ENCODE measurements at places on chromosomes 5 and 9.

DNA sequence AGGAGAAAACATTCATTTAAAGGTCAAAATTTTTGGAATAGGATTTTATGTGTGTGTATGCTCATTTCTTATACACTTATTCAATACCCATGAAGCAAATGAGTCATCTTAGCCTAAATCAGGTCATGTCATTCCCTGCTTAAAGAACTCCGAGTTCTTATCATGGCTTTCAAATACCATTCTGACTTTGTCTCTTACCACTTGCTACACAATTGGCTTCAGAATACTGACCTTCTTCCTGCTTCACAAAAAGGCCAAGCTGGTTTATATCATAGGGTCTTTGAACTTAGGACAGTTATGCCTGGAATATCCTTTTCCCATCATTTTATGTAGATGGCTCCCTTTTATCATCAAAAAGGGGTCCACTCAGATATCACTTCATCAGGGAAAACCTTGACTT lies 652.2 kb upstream of the WWC1 start:
- DNase-seq: peak; percentile 33

- DNase-seq: peak; percentile 6
These were observed 184.6 kb upstream of the PUM3 start for GRCh38 chr9:3028535-3028934.

DNA sequence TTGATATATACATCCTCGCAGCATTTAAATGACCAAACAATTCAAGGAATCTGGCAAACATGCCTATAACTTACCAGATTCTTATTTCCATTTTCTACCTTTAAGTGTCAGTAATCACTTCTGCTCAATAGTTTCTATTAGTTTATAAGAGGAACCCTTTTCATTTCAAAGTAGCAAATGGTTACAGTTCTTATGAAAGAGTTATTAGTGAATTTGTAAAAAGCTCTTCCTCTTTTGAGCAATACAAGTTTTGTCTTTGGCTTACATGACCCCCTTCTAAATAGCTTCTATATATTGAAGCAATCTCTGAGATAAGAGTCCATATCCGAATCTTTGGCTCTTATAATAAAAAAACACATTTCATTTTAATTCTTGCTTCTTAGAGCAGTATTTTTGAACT lies 42.0 kb downstream of the ELL2 start:
- no peak for DNase-seq

DNA sequence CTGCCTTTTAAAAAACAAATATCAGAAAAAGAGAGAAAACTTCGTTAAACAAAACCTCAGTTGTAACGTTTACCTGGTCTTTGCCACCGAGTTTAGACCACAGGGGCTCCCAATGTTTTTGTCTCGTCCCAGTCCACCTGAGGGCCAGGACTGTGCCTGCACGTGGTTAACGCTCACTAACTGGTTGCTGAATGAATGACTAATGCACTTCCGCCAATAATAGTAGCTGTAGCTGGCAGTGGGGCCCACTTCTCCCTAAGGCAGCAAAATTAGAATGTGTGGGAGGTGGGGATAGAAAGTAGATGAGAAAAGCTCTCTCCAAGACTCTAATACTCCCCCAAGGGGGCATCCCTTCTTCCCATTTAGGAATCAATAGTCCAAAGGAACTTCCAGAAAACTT lies 29.1 kb upstream of the MED27 start:
- no peak for DNase-seq

- DNase-seq: no peak
These were observed 26.7 kb downstream of the MARCHF11 start for GRCh38 chr5:16152601-16153568.

- no peak for DNase-seq
These were observed 14.7 kb upstream of the FAM120A start for GRCh38 chr9:93436655-93437407.

- peak; percentile 97 for DNase-seq
These were observed 175.6 kb downstream of the CD180 start for GRCh38 chr5:67021031-67021430.

DNA sequence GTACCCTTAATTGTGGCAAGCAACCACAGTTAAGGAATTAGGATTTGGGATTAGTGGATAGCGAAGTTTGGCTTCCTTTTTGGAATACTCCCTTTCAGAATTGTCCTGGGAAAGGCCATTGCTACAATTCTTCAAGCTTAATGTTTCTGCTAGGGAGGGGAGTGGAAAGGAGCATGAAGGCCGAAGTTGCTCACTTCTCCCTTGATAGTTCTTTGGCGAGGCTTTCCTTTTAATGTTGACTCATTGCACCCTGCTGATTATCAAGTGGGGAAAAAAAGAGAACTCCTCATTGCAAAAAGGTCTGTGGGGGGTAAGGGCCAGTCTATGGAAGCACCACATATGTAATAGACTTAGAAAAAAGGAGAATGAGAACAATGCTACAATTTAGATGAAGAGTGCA lies 30.7 kb downstream of the GRIN3A start:
- no peak for DNase-seq

DNA sequence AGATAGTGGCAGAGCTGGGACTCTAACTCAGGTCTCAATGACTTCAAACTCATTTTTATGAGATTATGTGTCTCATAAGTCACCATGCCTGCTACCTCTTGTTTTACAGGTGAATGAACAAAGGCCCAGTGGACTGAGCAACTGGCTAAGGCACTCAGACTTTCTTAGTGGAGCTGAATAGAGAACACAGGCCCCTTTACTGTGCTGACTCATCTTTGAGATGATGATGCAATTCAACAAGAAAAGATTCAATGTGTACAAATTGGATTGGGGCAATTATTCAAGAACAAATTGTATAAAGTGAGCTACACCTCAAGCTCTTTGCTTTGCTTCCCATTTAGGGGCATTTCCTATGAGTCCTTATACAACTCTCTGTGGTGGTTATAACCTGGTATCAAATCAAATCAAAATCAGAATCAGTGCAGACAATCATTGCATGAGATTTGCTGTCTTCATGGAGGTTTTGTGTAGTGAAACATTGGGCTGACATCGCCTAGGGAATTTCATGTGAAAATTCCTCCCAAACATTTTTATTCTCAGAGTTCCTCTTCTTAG lies 84.3 kb upstream of the PPP2R2B start:
- peak; percentile 74 for DNase-seq

- no peak for DNase-seq
These were observed 26.4 kb downstream of the TENT4A start for GRCh38 chr5:6739603-6740002.

GRCh38 chr5:82808960-82809359 lies 268.2 kb downstream of the TMEM167A start:
- peak; percentile 27 for DNase-seq

DNA sequence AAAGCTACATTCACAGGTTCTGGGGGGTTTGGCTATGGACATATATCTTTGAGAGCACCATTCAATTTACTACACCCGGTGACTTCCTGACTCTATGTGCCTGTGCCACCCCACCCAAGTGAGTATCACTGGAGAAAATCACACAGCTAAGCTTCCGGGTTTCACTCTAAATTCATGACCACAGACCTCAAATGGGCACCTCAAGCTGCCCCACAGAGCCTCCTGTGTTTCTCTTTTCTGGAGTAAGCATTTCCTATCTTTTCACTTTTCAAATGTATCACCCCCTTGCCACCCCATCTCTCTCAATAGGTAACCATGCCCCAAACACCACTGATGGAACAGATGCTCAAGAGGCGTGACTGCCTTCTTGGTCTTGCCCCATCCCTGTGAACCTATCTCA lies 49.2 kb upstream of the NEK6 start:
- DNase-seq: no peak

DNA sequence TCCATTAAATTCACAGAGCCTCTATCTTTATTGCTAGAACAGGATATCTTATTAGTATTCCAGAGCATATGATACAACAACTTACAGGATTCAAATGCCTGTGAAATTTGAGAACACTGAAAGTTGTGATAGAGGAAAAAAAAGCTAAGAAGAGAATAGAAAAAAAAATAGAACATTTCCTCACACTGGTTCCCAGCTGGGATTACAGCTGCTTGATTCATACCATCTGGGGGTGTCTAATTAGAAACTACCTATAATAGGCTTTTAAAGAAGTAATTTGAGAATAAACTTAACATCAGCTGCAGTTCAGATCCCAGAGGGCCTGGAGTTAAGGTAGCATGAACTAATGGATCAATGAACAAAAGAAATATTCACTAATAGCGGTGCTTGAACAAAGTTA lies 922.0 kb downstream of the CDH12 start:
- DNase-seq: no peak

DNA sequence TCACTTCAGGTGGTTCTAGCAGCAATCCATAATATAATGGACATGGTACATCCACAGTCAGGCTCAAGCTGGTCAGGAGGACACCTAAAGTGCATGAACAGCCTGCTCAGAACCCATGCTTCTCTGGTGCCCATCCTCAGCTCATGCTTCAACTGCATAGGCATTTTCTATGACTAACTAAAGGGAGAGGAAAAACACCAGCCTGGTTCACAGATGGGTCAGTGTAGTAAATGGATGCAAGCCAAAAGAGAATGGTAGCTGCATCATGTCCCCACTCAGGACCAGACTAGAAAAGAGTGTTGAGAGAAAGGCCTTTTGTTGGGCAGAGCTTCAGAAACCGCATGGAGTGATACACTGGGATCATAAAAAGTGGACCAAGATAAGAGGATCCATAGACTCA lies 556.6 kb downstream of the TLE1 start:
- no peak for DNase-seq

DNA sequence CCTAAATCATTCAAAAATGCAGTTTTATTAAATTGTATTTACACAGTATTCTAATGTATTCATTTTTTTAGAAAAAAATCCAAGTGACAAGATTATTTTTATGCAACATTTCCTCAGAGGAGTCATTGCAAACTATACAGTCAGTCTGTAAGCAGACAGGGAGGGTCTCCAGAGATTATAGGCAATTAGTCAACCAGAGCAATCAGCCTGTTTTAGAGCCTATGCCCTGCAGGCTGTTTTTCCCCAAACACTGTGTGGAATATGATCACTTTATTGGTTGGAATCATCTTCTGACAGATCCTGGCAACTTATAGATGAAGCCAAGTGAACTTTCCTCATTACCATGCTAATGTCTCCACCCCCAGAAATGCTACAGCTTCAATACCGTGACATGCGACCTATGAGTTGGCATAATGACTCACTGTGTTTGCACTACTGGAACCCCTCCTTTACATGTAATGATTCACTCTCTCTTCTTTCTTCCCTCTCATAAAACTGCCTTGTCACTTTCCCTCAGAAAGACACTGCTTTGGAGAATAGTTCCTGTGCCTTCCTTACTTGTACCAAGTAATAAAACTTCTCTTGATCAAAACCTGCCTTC lies 577.7 kb upstream of the FTMT start:
- DNase-seq: peak; percentile 93

DNA sequence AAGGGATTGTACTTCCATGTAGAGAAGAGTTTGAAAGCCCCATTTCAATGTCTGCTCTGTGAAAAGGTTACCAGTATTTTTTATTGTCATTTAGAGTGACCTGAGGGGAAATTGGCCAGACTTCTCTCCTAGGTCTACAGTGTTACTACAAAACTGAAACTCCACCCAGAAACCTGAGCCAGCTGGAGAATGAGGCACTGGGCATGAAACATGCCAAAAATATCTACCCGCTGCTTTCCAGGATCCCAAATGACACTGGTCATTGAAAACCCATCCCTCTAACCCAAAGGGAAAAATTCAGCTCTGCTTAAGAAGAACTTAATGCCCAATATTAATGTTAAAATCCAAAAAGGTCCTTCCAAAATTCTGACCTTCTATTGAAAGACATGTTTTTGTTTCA lies 99.2 kb upstream of the TRIM32 start:
- no peak for DNase-seq

- no peak for DNase-seq
These were observed 40.1 kb downstream of the PRRT1B start for GRCh38 chr9:131585375-131585774.

- DNase-seq: peak; percentile 97
These were observed 31.4 kb upstream of the LPCAT1 start for GRCh38 chr5:1555011-1555807.

- peak; percentile 30 for DNase-seq
These were observed 1949.6 kb upstream of the WWC1 start for GRCh38 chr5:166341740-166342337.

DNA sequence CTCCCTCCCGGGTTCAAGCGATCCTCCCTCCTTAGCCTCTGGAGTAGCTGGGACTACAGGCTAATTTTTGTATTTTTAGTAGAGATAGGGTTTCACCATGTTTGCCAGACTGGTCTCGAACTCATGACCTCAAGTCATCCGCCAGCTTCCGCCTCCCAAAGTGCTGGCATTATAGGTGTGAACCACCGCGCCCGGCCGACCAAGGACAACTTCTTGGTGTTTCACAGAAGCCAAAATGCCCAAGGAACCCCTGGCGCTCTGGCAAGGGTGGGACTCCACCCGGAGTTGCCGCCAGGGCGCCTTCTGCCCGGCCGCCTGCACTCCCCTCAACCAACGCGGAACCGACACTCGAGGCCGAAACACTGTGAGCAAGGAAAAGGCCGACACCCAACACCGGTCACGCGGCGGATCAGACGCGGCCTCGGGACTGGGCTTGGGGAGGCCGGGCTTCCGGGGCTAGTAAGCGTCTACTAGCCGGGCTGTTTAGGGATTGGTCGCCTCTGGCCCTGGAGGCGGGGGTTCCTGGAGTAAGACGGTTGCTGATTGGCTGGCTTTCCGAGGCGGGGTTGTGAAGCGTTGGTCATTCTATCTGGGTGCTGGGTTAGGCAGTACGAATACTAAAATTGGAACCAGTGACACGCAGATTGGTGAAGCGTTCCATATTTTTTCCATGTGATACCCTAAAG lies 7.7 kb upstream of the CFAP157 start:
- peak; percentile 97 for DNase-seq

GRCh38 chr5:148969291-148969690 lies 93.6 kb downstream of the SH3TC2 start:
- no peak for DNase-seq

DNA sequence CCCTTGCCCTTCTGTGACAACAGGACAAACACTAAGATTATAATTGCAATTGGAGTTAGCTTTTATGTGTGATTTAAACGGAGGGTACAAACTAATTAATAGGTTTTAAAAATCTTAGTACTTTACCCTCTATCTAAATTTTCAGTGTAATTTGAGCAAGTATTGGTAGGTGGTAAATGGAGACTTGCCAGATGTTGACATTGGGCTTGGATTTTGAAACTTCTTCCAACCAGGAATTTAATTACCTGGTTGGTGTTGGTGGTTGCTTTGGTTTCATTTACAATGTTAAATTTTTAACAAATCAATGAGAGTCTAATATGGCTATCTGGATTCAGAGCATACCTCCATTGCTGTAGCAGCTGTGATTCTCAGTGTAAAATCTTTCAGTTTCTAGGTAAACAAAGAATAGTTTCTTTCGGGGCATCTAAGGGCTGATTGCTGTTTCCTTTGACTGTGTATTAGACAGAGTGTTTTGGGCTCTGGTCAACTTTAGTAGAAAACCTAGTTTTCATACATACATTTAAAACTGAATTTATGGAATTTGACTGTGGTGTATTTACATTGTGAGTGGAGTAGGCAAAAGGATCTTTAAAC lies 1.9 kb downstream of the DAPK1 start:
- no peak for DNase-seq

DNA sequence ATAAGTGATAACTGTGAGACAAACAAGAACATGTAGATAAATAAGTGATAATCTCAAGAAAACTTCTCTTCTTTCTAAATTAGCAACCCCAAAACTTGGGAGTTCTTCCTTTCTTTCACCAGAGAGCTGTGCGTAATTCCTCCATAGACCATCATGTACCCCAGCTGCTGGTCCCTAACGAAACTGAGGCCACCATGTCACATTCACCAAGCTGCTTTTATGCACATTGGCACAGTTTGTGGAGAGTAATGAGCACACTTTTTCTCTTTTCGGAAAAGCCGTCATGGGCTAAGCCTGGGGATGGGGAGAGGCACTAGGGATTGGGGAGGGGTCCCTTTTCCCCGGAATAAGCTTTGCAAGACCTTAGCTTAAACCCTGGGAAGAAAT lies 561.4 kb downstream of the BNC2 start:
- DNase-seq: no peak

GRCh38 chr5:98816582-98817222 lies 43.2 kb downstream of the RGMB start:
- DNase-seq: peak; percentile 20
